Upper lobe of right lung (tissue), 1 donor: ENCODE measurements at places on chromosomes 7 and 10.

DNA sequence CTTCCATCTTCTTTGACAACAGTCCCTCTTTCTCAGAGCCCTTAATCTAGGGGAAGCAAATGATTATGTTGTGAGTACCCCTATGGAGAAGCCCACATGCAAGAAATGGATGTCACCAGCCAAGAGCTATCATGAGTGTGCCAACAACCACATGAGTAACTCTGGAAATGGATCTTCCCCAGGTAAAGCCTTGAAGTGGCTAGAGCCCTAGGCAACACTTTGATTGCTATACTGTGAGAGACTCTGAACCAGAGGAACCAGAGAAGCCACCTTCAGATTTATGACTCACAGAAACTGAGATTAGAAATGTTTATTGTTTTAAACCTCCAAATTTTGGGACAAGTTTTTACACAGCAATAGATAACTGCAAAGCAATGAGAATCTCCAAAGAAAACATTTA lies 60.9 kb upstream of the COL1A2 start:
- DNase-seq: no peak

GRCh38 chr10:110022716-110023504 lies 15.1 kb downstream of the ADD3 start:
- DNase-seq: no peak

DNA sequence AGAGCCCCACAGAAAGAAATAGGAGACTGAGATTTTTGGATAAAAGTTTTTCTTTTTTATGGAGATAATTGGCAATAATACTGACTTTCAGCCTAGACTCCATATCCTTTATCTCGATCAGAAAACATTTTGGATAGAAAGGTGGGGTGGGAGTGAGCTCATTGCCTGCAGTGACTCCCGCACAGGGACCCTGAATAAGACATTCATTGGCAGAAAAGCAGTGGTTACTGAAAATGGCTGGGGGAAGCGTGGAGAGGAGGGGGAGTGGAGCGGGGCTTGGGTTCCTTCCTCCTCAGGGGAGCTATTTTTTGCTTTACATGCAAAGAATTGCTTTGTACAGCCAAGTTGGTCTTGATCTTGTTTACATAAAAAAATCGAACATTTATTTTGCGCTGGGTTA lies 90.4 kb upstream of the BMPER start:
- DNase-seq: no peak

- DNase-seq: no peak
Observed at GRCh38 chr7:17098515-17098914, 199.9 kb upstream of the AHR start.
